ENCODE measurements at places on chromosomes 3 and 15. TPM values are rescaled to one million over a fixed set of nuclear protein-coding genes. Genes with fewer than 3 reads are reported as not detected.
A peak's percentile ranks its signal among the peaks of the same experiment; 100 is the strongest.

GRCh38 chr3:63639806-63640205 is 12.7 kb upstream of the SNTN start:
- no peaks in the 10 kb centered on the region for H3K36me3 ChIP-seq
- H3K27ac ChIP-seq: no peak overlapping the region
- H3K4me3 ChIP-seq: no peak overlapping the region
- peaks cover 69% of the 10 kb centered on the region for H3K27me3 ChIP-seq
- DNase-seq: no peak

DNA sequence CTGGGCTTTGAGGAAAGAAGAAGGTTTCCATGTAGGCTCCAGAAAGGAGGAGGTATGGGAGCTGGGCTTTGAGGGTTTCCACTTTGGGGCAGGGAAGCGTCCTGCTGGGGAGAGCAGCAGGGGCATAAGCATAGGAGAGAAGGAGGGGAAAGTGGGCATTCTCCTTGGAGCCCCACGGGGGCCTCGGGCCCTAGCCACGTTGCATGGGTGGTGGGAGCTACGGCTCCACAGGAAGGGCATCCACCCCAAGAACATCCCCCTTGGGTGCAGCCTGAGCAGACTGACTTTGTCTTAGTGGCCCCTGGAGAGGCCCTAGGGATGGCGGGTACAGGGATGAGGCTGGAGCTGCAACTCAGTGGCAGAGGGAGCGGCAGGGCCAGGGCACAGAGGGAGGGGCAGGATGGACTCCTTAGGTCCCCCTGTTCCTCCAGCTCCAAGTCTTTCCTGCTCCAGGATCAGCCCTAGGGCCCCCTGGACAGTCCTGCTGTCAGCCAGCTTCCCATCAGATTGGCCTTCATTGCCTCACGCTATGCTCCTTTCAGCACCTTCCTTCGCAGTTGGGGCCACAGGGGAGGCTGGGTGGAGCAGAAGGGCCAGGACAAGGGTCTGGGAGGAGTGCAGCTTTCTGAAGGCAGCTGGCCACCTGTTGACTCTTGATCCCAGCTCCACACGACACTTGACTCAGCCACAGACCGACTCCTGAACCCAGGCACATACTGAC is 22.9 kb downstream of the PRR20G start:
- H3K4me3 ChIP-seq: no peak overlapping the region
- H3K4me1 ChIP-seq: peaks cover 12% of the 10 kb centered on the region
- H3K27ac ChIP-seq: peak overlapping the region; percentile 1
- no peaks in the 10 kb centered on the region for H3K27me3 ChIP-seq
- no peaks in the 10 kb centered on the region for H3K36me3 ChIP-seq

- H3K4me3 ChIP-seq: no peak overlapping the region
- peaks cover 22% of the 10 kb centered on the region for H3K4me1 ChIP-seq
- H3K36me3 ChIP-seq: no peaks in the 10 kb centered on the region
- peak overlapping the region; percentile 86 for H3K27ac ChIP-seq
Measured at GRCh38 chr3:83890763-83891135, 1068.0 kb upstream of the CADM2 start.

Gene DZIP3
- total RNA-seq: 10.1 TPM
